Activated CD4-positive, alpha-beta memory T cell treated with anti-CD3 and anti-CD28 coated beads, Interleukin-2, amount 10 ng/mL, durations not matched to agents 7 days and 5 days (primary cell): ENCODE measurements at places on chromosomes 5 and 9.

- no peak for DNase-seq
Measured at GRCh38 chr5:59588922-59589321, 304.6 kb downstream of the PDE4D start.

DNA sequence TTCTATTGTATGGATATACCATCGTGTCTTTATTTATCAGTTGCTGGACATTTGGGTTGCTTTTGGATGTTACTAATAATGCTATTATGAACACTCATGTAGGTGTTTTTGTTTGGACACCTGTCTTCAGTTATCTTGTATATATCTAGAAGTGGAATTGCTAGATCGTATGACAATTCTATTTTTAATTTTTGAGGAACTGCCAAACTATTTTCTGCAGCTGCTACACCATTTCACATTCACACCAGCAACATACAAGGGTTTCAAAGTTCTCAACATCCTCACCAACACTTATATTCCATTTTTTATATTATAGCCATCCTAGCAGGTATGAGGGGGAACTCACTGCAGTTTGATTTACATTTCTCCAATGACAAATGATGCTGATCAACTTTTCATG lies 324.6 kb downstream of the CAAP1 start:
- DNase-seq = no peak

DNA sequence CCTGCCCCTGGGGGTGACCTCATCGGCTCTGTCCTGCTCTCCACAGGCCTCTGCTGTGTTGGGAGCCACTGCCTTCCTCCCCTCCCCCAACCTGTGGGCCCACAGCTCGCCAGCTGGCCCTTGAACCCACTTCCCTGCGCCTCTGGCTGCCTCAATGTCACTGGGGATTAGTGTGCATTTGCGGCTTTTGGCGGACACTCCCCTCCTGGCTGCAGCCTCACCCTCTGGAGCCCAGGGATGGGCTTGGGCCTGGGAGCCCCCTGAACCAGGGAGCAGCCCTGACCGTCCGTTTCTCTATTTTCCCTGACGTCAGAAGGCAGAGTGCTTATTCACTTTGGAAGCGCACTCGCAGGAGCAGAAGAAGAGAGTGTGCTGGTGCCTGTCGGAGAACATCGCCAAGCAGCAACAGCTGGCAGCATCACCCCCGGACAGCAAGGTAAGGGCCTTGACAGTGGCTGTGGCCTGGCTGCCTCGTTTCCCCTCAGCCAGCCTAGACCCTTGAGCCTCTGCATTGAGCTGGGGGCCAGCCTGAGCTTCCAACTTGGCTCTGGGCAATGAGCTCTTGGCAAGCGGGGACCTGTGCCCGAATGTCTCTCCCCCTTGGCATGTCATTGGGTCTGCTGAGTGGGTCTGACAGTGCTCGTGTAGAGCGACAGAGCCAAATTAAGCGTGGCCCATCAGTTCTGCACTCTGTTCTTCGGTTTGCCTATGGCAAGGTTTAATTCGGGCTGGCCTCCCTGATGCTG lies 73.1 kb downstream of the RGS3 start:
- DNase-seq = no peak

DNA sequence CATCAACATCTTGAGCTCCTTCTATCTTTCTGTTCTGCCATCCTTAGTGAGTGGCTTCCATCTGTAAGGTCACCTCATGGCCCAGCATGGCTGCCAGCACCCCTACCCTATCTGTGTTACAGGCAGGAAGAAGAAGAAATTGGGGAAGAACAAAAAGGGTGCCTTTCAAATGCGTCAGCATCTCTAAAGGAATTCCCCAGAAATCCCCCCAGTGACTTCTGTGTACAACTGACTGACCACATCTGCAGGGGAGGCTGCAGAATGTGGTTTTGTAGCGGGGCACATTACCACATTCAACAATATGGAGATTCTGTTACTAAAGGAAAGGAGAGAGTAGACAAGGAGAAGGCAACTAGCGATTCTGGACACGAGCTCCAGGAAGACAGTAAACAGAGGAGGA lies 40.1 kb downstream of the ALG2 start:
- peak; percentile 23 for DNase-seq

DNA sequence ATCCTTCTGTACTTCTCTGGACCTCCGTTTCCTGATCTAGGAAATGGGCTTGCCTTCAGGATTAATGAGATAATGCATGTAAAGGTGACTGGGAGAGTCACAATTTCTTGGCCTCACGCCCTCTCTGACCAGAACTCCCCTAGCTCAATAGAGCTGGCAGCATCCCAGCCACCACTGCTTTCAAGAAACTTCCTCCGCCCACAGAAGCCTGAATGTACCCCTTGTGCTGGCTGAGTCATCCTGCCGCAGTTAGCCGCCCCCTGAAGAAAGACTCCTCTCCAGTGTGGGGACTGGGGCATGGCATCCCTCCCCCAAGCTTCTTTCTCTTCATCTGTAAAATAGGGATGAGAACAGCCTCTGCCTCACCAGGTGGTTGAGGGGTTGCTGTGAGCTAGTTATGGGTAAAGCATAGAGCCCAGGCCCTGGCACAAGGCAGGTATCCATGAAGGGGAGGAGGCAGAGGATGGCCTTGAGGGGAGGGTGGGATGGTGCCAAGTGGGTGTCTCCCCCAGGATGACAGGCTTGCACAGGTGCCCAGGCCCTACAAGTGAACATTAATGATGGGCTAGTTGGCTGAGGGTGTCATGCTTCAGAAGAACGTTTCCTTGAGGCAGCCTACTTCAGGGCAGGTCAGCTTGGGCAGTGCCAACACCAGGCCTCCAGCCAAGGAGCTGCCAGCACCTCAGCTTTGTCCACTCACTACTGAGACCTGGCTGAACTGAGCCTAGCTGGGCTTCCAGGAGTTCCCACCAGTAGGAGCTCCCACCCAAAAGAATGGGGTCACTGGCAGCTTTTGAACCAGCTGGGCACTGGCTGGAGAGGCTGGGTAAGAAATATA lies 3.4 kb downstream of the PDLIM4 start:
- no peak for DNase-seq

GRCh38 chr5:45277860-45278259 lies 418.3 kb downstream of the HCN1 start:
- no peak for DNase-seq

DNA sequence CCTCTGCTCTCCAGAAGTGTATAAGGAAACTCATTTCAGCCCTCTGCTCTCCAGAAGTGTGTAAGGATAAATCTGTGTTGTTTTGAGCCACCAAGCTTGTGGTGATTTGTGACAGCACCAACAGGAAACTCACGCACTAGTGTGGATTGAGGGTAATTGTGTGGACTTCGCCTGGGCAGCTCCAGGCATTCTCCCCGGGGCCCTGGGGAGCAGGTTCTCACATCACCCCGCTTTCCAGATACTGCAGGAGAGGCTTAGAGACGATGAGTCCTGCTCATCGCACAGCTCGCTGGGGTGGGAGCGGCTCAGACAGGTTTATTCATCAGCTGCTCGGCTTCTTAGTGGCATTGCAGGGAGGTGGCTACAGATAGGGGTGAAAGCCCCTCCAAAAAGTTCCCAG lies 38.4 kb upstream of the RNF130 start:
- DNase-seq = no peak

GRCh38 chr9:94449486-94449885 lies 105.4 kb upstream of the PCAT7 start:
- DNase-seq = no peak

DNA sequence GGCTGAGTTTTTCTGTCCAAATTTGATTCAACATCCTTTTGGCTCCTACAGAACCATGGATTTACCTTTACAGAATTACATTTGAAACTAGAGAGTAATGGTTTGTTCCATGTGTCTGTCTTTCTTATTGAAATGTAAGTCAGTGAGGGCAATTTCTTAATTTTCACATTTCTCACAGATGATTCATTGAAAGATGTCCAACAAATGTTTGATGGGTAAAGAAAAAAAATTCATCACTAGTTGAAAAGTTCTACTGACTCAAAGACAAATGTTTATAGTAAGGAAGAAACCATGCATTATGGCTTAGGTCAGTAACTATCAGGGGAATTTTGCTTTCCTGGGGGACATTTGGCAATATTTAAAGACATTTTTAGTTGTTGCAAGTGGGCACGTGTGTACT lies 131.6 kb upstream of the TRPM3 start:
- DNase-seq = no peak

- no peak for DNase-seq
Measured at GRCh38 chr9:91240596-91241165, 121.0 kb downstream of the AUH start.

DNA sequence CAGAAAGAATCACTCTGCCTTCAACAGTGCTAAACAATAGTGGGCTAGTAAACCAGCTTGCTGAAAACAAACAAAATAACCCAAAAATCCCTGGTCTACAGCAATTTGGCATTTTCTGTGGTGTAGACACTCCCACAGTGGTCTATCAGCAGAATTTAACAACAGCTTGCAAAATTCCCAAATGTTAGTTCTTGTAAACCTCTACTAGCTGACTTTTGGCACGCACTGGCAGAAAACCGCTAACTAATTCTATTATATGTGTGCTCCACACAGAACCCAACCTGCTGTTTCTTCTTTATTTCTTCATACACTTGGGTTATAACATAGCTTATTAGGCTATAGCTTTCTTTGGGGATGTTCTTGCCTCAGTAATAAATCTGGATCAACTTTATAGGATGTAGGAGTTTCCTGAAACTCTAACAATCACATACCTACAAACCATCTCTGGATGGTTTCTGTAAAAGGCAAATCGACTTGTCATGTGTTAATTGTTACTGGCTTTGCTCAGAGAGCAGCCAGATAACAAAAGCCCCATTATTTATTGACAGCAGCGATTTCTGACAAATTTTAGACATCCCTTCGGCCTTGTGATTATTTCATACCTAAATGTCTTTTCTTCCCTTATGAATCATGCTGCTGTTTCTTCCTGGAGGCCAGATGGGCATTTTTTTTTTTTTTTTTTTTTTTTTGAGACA lies 82.7 kb upstream of the NAA35 start:
- no peak for DNase-seq

- no peak for DNase-seq
Measured at GRCh38 chr9:304106-304505, 89.4 kb downstream of the DOCK8 start.

- no peak for DNase-seq
Measured at GRCh38 chr9:130630506-130631330, 33.7 kb upstream of the PRDM12 start.

GRCh38 chr9:98109052-98109451 lies 10.0 kb downstream of the TRIM14 start:
- no peak for DNase-seq
